ENCODE measurements at places on chromosomes 13 and 19.

DNA sequence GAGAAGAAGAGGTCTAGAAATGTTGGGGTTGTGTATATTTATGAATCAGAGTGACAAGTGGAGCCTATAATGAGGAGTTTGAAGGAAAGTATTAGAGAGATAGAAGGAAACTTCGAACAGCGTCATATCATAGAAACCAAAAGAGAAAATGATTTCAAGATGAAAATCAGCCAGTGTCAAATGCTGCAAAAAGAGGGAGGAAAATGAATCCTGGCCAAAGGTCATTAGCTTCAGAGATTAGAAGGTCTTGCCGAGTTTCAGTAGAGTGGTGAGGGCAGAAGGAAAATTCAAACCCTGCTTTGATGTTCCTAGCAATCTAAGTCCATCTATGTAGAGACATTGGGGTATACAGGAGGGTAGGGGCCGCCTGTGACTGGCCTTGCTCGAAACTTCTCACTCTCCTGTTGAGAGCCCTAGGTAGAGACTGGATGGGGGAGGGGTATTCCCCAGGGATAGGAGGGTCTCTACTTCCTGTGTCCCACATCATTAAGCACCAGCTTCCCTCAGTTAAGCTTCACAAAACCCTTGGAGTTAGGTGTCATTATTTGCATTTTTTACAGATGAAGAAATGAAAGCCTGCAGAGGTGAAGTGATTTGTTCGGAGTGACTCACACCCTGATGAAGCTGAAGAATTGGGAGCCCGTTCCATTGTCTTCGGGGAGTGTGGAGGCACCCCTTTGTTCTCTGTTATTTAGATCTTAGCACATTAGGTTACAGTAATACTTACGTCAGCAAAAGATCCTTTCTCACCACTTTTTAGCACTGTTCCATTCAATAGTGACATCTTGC lies 62.8 kb downstream of the FGF9 start:
- no peak for DNase-seq

DNA sequence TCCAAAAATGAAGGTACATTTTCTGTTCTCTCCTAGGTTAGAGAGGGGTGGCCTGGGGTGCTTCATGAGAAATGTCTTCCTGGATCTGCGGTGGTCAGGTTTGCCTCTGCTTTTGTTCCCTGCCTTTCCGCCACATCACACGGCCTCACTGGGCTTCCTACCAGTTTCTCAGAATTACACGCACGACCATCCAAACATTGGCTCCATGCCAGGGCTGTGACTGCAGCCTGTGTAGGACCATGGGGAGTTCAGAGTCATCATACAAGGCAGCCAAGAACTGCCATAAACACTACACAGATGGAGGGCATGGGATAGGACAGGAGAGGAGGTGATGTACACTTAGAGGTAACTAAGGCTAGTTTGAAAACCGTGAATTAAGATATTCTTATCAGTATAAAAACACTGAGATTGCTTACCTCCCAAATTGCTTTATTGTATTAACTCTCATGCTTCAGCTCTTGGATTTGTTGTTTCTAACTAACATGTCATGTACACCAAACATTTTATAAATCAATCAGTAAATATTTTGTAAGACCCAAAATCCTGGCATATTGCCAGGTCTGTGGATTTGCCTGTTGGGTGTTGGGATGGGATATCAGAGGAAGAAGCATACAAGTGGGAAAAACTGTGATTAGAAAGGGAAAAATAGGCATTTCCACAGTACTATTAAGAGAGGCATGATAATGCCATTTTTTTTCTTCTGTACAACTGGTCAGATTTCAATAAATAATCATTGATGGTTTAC lies 45.2 kb downstream of the CDADC1 start:
- peak; percentile 41 for DNase-seq

DNA sequence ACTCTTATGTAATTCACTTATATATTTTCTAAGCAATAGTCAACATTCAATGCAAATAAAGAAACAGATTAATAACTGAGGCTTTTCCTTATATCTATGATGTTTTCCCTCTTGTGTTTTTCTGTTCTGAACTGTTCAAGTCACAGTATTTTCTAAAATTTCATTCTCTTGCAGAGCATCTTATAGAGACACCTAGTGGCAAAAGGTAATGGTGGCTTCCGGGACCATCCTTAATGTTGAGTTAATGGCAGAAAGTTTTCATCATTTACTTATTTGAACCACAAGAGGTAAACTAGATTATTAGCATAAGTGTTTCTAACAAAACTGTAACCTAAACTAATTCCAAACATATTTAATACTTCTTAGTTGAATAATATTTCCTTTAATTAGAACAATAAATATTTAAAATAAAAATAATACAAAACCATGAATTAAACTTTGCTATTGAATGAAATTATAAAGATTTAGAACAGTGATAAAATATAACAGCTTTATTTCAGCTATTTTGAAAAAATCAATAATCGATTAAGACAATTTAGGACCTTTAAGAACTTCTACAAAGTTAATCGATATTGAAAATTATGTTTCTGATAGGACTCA lies 1.7 kb upstream of the SLITRK5 start:
- DNase-seq, result peak; percentile 57

DNA sequence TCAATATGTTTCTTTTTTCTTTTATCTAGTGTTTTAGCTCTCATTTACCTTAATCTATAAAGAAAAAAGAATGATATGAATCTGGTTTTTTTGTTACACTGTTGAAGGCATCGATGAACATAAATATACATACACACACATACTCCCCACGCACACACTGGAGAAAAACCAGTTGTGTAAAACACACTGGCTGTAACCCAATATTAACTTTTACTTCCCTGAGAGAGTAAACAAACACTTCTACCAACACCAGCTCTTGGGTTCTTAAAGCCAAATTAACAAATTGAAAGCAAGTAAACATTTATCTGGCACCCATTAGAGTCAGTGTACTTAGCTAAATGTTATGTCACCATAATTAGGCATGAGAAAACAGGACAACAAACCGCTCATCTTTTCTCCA lies 145.7 kb downstream of the ABCC4 start:
- DNase-seq, result peak; percentile 59

- peak; percentile 4 for DNase-seq
Measured at GRCh38 chr19:12202250-12202649, 39.4 kb downstream of the ZNF136 start.

Measured in NCI-H1105 treated with DMSO at 0.1 percent for 48 hours (cell line).